Stimulated activated CD8-positive, alpha-beta memory T cell treated with anti-CD3 and anti-CD28 coated beads, Interleukin-4, amount 100 ng/mL, for 1 hour (primary cell): ENCODE measurements at places on chromosomes 4 and X.

- no peak for DNase-seq
These were observed 32.1 kb downstream of the TSPAN5 start for GRCh38 chr4:98626350-98626749.

- DNase-seq: no peak
These were observed 93.7 kb upstream of the TRPC3 start for GRCh38 chr4:122045533-122045932.

DNA sequence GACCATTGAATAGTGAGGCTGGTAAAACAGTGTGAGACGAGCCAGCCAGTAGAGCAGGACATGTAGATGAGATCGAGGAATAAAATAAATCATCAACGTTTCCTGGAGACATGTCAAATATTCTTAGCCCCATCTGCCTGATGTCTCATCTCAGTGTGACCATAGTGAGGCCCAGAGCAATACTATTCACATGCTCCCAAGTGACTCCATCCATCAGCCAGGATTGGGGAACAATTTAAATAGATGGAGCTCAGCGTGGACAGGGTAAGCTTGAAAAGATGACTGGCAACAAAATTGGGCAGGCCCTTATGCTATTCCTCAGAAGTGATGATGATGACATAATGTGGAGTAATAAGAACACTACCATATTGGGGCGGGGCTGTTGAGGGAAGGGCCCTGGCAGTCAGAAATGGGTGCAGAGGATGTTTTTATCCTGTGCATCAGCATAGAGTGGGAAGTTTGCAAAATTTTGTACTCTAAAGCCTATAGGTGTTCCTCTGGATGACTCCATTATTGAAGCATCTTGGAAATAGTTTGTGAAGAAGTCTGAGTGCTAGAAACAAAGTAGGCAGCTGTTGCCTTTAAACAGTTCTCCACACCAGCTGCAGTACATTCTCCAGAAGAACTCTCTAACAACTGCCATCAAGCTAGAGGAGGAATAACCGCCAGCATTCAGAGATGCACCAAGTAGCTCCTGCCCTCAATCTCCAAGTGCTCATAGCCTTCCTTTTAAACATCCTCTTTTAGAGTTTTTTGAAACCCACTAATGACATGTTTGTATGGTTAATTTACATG is 333.0 kb downstream of the DCHS2 start:
- DNase-seq: no peak

DNA sequence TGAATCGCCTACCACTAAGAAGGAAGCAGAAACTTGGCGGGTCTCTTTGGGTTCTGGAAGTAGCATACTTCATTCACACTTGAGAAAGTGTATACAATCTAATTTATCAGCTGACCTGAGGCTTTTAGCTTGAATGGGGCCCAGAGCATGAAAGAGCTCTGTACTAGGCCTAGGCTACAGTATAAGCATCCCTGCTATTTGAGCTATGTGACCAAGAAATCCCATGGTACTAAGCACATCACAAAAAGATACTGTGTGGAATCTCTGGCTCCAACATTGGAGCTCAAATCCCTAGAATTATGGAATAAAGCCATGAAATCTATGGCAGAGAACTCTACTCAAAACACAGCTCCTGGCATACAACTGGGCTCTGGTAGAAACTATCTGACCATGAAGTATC is 43.9 kb upstream of the CCDC149 start:
- no peak for DNase-seq

GRCh38 chr4:137206781-137207180 is 325.5 kb downstream of the PCDH18 start:
- DNase-seq: no peak

DNA sequence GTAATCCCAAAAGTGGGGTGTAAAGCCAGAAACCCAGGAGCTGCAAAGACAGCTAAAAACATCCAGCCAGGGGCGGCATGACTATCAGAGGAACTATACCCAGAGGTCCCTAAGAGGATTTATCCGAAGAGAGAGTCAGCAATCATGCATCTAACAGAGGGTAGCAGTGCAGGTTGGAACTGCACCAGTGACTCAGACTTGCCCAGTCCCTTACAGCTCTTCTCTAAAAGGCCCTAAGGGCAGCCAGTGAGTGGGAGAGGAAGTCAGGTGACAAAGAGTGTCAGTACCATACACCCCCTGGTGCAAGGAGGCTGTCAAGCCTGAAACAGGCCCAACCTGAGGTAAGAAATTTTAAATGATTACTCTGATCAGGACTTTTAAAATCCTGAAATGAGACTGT is 88.1 kb downstream of the CAMK2D start:
- no peak for DNase-seq

GRCh38 chr4:63620271-63620670 is 789.0 kb downstream of the TECRL start:
- no peak for DNase-seq

- no peak for DNase-seq
These were observed 304.6 kb downstream of the ARAP2 start for GRCh38 chr4:35939751-35940150.

GRCh38 chr4:142977182-142977581 is 131.1 kb upstream of the INPP4B start:
- DNase-seq: no peak

GRCh38 chr4:132865458-132865857 is 283.6 kb upstream of the PCDH10 start:
- DNase-seq: no peak

DNA sequence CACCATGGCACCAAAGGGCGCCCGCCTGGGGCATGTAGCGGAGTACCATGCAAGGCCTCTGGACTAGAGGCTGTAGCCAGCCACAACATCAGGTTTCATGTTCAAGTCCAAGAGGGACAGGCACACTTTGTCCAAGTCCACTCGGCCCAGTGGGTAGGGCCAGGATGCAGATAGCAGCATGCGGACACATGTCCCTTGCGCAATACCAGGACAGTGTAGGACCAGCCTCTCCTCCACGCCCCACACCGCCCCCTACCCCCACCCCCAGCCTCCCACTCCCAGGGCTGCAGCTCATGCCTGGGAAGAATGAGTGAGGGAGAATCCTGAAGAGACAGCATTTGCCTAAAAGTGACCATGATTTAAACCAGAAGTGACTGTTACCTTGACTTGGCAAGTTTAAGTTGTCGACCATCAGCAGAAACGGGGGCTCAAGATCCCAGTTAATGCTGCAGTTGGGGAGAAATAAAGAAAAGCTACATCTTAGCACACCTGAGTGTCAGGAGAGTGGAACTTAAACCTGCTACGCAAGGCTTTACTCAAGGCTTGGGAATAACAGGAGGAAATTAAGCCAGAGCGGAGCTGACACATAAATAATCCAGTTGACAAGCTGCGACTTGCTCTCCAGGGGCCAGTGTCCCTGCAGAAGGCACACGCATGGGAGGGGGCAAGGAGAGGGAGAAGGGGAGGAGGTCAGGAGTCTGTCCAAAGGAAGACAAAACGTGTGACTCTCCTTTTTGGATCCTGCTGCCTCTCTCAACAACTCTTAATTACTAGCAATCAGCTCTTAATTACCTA is 221.7 kb downstream of the BCOR start:
- no peak for DNase-seq

GRCh38 chr4:24158031-24158430 is 268.2 kb upstream of the PPARGC1A start:
- no peak for DNase-seq

DNA sequence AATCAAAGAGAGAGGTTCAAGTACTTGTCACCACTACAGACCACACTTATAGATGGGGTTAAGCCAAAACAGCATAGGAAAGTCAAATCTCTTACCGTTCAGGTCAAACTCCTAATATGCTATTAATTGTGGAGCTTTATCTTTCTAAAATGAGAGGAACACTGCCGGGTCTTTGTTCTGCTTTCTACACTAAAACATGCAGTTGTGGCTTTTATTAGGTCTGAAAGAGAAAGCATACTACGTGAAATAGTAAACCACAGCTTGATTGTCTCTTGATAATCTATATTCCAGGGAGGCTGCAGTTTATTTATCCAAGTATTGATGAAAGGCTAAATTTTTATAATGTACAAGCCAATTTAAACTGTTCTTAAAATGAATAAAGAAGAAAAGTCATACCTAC is 12.3 kb upstream of the INPP4B start:
- no peak for DNase-seq

DNA sequence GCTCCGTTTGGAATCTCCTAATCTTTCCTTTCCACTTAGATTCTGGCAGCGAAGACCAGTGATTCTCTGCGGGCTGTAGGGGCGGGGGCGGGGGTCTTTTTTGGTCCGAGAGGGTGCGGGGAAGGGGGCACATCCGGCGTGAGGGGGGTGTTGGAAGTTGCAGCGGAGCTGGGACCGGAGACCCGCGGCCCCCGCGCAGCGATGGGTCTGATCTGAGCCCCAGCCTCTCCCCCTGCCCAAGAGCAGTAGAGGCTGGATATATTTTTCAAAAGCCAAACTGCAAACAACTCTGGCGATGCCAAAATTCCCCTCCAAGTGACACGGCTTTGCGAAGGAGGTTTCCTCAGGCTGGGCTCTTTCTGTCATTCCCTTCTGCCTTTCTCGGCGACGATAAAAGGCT is 355 bp downstream of the GRID2 start:
- no peak for DNase-seq

DNA sequence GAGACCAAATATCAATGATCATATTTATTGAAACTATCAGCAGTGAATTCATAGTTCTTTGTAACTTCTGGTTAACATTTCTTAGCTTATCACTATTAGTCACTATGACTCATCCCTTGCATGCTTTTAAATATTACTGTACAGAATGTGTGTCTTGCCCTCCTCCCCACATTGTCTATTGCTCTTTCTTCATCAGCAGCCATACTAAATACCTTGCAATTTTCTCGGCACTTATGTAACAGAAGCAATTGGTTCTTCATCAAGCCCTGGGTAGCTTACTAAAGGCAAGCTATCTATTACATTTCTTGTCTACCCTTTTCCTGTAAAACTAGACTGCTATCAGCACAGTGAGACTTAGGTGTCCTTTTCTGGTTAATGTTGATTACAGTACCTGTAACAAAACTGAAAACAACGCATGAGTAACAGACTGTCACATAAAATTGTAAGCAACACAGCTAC is 8.2 kb downstream of the KLHL4 start:
- DNase-seq: no peak

DNA sequence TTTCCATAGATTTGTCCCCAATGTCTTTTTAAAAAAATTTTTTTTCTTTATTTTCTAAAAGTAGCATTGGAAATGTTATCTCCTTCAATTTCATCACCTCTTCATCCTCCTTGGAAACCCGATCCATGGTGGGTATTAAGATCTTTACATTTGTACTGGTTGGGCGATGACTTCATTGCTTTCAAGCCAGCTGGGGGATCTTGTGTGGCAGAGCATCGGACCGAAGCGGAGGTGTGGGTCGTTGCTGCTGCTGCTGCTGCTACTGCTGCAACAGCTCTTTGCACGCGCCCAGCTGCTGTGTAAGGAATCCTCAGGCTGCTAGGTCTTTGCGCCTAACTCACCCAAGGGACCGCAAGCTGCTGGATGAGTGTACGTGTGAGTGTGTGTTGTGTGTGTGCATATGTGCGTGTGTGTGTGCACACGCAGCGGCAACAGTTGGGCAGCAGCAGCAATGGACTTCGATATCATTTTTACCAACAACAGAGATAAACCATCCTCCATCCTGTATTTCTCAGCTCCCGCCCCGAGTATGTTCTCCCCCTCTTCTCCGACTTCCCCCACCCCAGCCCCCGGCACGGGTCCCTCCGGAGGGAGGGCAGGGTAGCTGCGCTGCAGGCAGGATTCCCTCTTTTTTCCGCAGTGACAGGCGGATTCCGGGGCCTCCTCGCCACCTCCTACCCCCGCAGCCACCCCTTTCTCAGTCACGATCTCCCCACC is 768 bp upstream of the CDKL5 start:
- no peak for DNase-seq

DNA sequence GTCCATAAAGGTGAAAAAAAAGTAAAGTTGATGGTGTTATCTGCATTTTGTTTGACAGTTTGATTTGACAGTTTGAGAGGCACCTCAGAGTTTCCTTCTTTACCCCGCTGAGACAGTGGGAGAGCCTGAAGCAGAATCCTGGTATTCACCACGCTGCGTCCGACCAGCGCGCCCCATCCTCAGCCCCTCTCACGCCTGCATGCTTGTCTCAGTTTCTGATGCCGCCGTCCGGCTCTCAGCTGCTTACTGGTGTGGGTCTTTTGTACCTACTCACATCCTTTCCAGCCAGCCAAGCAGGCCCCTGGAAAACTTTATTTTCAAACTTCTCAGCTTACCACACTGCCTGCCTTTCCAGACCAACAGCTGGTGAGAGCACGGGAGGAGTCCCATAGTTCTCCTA is 175.2 kb downstream of the DCLK2 start:
- no peak for DNase-seq

- no peak for DNase-seq
These were observed 59.4 kb upstream of the TLL1 start for GRCh38 chr4:165813606-165814005.

GRCh38 chrX:37873220-37873619 is 25.8 kb upstream of the DYNLT3 start:
- DNase-seq: no peak

DNA sequence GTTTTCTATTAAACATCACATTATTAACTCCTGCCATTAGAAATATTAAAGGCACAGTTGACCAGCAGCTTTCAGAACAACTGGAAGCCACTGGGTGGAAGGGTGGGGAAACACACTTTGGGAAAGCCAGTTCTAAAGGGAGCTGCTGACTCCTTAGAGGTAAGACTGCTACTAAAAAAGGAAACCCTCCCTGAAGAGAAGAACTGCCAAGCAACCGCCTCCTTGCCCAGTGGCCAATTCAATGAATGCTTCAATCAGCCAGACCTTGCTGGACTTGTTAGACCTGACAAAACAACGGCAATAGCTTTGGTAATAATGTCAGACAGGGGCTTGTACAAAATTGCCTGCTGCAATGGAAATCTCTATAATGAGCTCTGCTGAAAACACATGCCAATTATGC is 15.6 kb downstream of the OPHN1 start:
- DNase-seq: no peak

- no peak for DNase-seq
These were observed 355.7 kb downstream of the ADGRL3 start for GRCh38 chr4:61555789-61556188.

DNA sequence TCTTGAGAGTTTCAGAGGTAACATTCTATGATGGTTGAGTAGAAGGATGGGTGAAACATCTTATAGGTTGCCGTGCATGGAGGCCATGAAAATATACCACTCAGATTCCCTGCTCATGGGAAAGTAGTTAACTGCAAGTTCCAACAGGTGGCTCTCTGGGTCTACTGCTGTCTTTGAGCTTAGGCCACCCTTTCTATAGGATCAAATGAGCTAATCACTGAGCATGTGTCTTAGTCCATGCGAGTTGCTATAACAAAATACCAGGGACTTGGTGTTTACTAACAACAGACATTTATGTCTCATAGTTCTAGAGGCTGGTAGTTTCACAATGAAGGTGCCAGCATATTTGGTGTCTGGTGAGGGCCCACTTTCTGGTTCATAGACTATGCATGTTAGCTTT is 144.8 kb upstream of the UNC5C start:
- DNase-seq: no peak

GRCh38 chr4:2449511-2450392 is 19.2 kb upstream of the RNF4 start:
- no peak for DNase-seq

DNA sequence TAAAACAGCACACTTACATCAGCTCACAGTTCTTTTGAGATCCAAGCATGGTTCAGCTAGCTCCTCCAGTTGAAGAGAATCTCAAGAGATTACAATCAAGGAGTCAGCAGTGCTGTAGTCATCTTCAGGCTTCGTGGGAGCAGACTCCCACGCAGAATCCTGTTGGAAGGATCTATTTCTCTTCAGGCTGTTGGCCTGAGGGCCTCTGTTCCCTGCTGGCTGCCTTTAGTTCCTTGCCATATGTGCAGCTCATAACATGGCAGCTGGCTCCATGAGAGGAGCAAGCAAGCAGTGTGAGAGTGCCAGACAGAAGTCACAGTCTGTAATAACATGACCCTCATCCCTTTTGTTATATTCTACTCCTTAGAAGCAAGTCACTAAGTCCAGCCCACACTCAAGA is 168.6 kb downstream of the COX18 start:
- no peak for DNase-seq
